ENCODE measurements at places on chromosomes 6 and 20. TPM values are rescaled to one million over a fixed set of nuclear protein-coding genes. Genes with fewer than 3 reads are reported as not detected.

AIF1 gene
- not detected for total RNA-seq

SLC22A7 gene
- total RNA-seq = not detected

ZBTB12 gene
- total RNA-seq = 1.8 TPM

FAM83C gene
- not detected for total RNA-seq

SIRT5 gene
- total RNA-seq = 6.2 TPM

C6orf15 gene
- total RNA-seq = not detected

SPATS1 gene
- total RNA-seq = not detected

BTN2A1 gene
- 13.5 TPM for total RNA-seq

TGM2 gene
- total RNA-seq = 5.3 TPM

CRISP3 gene
- total RNA-seq = not detected

THBD gene
- 15.1 TPM for total RNA-seq

XKR7 gene
- total RNA-seq = not detected

CRISP2 gene
- total RNA-seq = not detected

CDH4 gene
- total RNA-seq = under 0.01 TPM

SEMG1 gene
- not detected for total RNA-seq

TNF gene
- total RNA-seq = not detected

PACSIN1 gene
- total RNA-seq = not detected

TP53TG5 gene
- total RNA-seq = not detected

MLIP gene
- total RNA-seq = not detected

DZANK1 gene
- 1.2 TPM for total RNA-seq

PPIL6 gene
- 4.3 TPM for total RNA-seq

SPATA25 gene
- total RNA-seq = 1.4 TPM

MEP1A gene
- total RNA-seq = not detected

FUT9 gene
- total RNA-seq = not detected

Measured in subcutaneous preadipocyte (primary cell).